Spleen (tissue), 13 donors: ENCODE measurements at places on chromosomes 3 and 15. TPM values are rescaled to one million over a fixed set of nuclear protein-coding genes. Genes with fewer than 3 reads are reported as not detected.

- DNase-seq = no peak
Observed at GRCh38 chr3:120659285-120659684, 22.8 kb downstream of the HGD start.

- no peak for DNase-seq
Observed at GRCh38 chr15:65249641-65250040, 37.0 kb downstream of the PARP16 start.

The TRPC1 gene
- polyA plus RNA-seq = 3.0 TPM

- no peak for DNase-seq
Observed at GRCh38 chr3:108297647-108298046, 1.3 kb downstream of the HHLA2 start.

DNA sequence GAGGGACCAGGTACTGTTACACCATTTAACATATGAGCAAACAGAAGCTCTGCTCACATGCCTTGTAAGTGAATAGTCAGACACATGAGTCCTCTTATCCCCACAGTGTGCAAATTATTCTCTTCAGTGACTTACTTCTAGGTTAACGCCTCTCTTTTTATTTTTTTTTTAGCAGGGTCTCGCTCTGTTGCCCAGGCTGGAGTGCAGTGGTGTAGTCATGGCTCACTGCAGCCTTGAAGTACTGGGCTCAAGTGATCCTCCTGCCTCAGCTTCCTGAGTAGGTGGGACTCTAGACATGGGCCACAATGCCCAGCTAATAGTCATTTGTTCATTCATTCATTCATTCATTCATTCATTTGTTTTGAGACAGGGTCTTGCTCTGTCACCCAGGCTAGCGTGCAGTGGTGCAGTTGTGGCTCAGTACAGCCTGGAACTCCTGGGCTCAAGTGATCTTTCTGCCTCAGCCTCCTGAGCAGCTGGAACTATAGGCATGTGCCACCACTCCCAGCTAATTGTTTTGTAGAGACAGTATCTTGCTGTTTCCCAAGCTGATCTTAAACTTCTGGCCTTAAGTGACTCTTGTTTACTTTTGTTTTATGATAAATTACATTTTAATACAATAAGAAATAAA is 94.7 kb downstream of the LRRC28 start:
- no peak for DNase-seq

The WNT7A gene
- 0.52 TPM for polyA plus RNA-seq

- peak; percentile 6 for DNase-seq
Observed at GRCh38 chr3:134892326-134892725, 97.3 kb downstream of the EPHB1 start.

GRCh38 chr3:30343067-30343831 is 263.2 kb upstream of the TGFBR2 start:
- DNase-seq = no peak

The B3GALNT1 gene
- 3.0 TPM for polyA plus RNA-seq

- no peak for DNase-seq
Observed at GRCh38 chr3:13671482-13672233, 122.7 kb downstream of the FBLN2 start.

The BUB1B gene
- polyA plus RNA-seq = 4.7 TPM

DNA sequence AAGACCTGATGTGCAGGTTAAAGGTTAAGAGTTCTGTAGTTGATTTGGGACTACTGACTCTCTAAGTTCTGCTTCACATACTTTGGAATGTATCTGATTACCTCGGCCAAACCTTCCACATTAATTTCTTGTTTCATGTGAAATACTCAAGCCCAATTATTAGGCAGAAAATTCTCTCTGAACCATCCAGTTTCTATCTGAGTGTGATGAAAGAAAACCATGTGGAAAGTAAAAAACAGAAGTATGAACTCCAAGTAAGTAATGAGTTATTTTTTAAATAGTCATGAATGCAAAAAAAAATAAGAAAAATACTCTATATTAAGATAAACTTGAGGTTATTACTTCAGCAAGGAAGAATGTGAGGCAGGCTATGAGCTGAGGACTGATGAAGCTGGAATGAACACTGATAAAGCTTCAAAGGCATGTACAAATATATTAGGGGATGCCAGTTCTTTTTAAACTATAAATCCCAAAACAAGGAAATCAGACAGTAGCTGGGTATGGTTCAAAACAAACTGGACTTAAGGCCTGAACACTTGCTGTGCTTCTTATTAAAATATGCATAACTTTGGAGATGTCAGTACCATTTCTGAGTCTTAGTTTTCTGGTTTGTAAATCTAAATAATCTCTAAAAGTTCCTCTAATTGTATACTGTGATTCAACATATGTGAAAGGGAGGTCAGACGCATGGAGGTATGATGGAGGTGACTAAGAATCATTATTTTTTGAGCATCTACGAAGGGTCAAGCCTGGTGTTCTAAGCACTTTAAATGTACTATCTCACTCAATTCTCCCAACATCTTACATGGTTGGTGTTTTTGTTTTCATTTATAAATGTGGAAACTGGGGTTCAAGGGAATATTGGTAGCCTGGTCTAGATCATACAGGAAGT is 59.6 kb downstream of the COL6A6 start:
- DNase-seq = no peak

DNA sequence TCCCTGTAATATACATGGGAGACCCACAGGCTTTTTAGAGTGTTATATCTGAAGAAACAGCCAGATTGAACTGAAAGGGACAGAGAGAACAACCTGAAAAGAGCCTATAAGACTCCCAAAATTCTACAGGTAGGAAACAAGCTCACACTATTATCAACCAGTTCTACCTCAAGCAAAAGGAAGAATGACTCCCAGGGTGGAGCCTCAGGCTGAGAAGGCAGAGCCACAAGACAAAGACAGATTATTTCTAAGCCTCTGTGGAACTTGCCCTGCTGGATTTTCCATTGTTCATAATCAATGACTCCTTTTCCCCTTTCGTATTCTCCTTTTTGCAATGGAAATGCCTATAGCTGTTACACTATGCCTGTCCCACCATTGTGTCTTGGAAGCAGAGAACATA is 95.1 kb upstream of the LMCD1 start:
- DNase-seq = no peak

- DNase-seq = peak; percentile 19
Observed at GRCh38 chr3:45180051-45180450, 33.9 kb upstream of the CDCP1 start.

GRCh38 chr3:117700573-117701360 is 991.2 kb downstream of the TUSC7 start:
- DNase-seq = no peak
